ENCODE measurements at places on chromosomes 7 and 10. TPM values are rescaled to one million over a fixed set of nuclear protein-coding genes. Genes with fewer than 3 reads are reported as not detected.
A peak's percentile ranks its signal among the peaks of the same experiment; 100 is the strongest.

- DNase-seq = peak; percentile 53
Observed at GRCh38 chr7:6205971-6206660, 66.3 kb downstream of the CYTH3 start.

- no peak for DNase-seq
Observed at GRCh38 chr10:30873411-30873810, 158.3 kb downstream of the ZNF438 start.

DNA sequence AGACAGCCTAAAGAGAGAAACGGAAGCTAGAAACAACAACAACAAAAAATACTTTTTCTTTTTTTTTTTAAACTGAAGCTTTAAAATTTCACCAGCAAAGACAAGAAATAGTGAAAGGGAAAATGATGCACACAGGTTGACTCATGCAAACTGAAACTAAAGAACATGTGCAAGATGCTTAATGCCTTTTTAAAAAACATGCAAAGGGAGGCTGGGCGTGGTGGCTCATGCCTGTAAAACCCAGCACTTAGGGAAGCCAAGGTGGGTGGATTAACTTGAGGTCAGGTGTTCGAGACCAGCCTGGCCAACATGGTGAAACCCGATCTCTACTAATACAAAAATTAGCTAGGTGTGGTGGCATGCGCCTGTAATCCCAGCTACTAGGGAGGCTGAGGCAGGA is 15.1 kb upstream of the CUBN start:
- DNase-seq = no peak

Gene ZNF33B
- 6.8 TPM for total RNA-seq

DNA sequence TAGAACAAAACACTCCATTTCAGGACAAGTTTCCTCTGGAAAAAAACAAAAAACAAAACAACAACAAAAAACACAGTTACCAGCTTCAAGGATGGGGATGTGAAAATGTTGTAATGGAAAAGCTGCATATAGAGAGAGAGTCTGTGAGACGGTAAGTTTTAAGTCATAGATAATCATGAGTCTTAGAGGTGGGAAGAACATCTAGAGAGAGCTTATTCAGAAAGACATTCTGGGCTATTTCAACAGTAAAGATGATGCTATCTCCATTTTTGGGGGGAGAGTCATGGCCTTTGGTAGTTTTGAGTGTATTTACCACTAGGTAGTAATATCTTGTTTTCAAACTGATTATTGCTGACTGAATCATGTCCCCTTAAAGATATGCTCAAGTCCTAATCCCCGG is 23.3 kb upstream of the INPP5F start:
- no peak for DNase-seq

GRCh38 chr7:156163747-156164146 is 351.5 kb upstream of the SHH start:
- DNase-seq = no peak

DNA sequence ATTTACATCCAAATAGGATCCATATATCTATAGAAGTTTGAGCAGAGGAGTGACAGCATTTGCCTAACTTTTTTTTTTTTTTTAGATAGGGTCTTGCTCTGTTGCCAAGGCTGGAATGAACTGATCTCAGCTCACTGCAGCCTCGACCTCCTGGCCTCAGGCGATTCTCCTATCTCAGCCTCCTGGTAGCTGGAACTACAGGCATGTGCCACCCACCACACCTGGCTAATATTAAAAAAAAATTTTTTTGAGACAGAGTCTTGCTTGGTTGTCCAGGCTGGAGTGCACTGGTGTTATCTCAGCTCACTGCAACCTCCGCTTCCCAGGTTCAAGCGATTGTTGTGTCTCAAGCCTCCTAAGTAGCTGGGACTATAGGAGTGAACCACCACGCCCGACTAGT is 15.1 kb downstream of the PPIA start:
- no peak for DNase-seq

GRCh38 chr10:15764892-15765454 is 45.3 kb upstream of the ITGA8 start:
- no peak for DNase-seq

GRCh38 chr7:106258789-106259188 is 26.0 kb downstream of the NAMPT start:
- no peak for DNase-seq

Gene IPMK
- 5.8 TPM for total RNA-seq

Gene NPY4R2
- 0.71 TPM for total RNA-seq

GRCh38 chr10:118585794-118586193 is 9.7 kb downstream of the PRLHR start:
- DNase-seq = no peak
